Activated naive CD8-positive, alpha-beta T cell treated with anti-CD3 and anti-CD28 coated beads, Interleukin-2, amount 10 ng/mL, durations not matched to agents 7 days and 5 days (primary cell): ENCODE measurements at places on chromosomes 2 and 18. TPM values are rescaled to one million over a fixed set of nuclear protein-coding genes. Genes with fewer than 3 reads are reported as not detected.

- H3K4me1 ChIP-seq: no peaks in the 10 kb centered on the region
- H3K4me3 ChIP-seq: no peak overlapping the region
- no peak overlapping the region for H3K27ac ChIP-seq
- H3K27me3 ChIP-seq: no peaks in the 10 kb centered on the region
- no peak for DNase-seq
Measured at GRCh38 chr18:68854786-68855391, 57.0 kb downstream of the CCDC102B start.

- no peak overlapping the region for H3K4me3 ChIP-seq
- DNase-seq: no peak
- H3K27me3 ChIP-seq: no peaks in the 10 kb centered on the region
- no peaks in the 10 kb centered on the region for H3K36me3 ChIP-seq
- no peak overlapping the region for H3K27ac ChIP-seq
- H3K4me1 ChIP-seq: no peaks in the 10 kb centered on the region
Measured at GRCh38 chr18:58096658-58097057, 52.6 kb downstream of the NEDD4L start.

Gene UGT1A6
- total RNA-seq: not detected

GRCh38 chr2:136022396-136023146 lies 37.1 kb upstream of the DARS1 start:
- peak overlapping the region; percentile 1 for H3K27ac ChIP-seq
- peaks cover 2% of the 10 kb centered on the region for H3K36me3 ChIP-seq
- peaks cover 5% of the 10 kb centered on the region for H3K4me1 ChIP-seq
- peaks cover 7% of the 10 kb centered on the region for H3K27me3 ChIP-seq

GRCh38 chr2:188598551-188598950 lies 306.9 kb downstream of the GULP1 start:
- H3K27ac ChIP-seq: no peak overlapping the region
- no peaks in the 10 kb centered on the region for H3K27me3 ChIP-seq
- H3K36me3 ChIP-seq: no peaks in the 10 kb centered on the region
- no peak overlapping the region for H3K4me3 ChIP-seq
- H3K4me1 ChIP-seq: no peaks in the 10 kb centered on the region
- no peak for DNase-seq

Gene APOB
- not detected for total RNA-seq

GRCh38 chr2:239465017-239466001 lies 64.5 kb upstream of the HDAC4 start:
- no peak for DNase-seq
- H3K27me3 ChIP-seq: no peaks in the 10 kb centered on the region
- no peak overlapping the region for H3K4me3 ChIP-seq
- no peak overlapping the region for H3K27ac ChIP-seq
- H3K4me1 ChIP-seq: no peaks in the 10 kb centered on the region

- H3K4me1 ChIP-seq: peaks cover 14% of the 10 kb centered on the region
- H3K4me3 ChIP-seq: no peak overlapping the region
- H3K27me3 ChIP-seq: no peaks in the 10 kb centered on the region
- H3K36me3 ChIP-seq: peaks cover 13% of the 10 kb centered on the region
Measured at GRCh38 chr18:79203017-79203605, 133.9 kb downstream of the ATP9B start.

- H3K4me1 ChIP-seq: no peaks in the 10 kb centered on the region
- H3K36me3 ChIP-seq: peaks cover 14% of the 10 kb centered on the region
- no peak for DNase-seq
- no peak overlapping the region for H3K4me3 ChIP-seq
- H3K27me3 ChIP-seq: no peaks in the 10 kb centered on the region
- no peak overlapping the region for H3K27ac ChIP-seq
Measured at GRCh38 chr18:12333506-12334290, 25.7 kb downstream of the TUBB6 start.

GRCh38 chr18:10017043-10017442 lies 103.2 kb downstream of the VAPA start:
- H3K27me3 ChIP-seq: peaks cover 4% of the 10 kb centered on the region
- H3K27ac ChIP-seq: no peak overlapping the region
- no peak for DNase-seq
- no peak overlapping the region for H3K4me3 ChIP-seq
- peaks cover 7% of the 10 kb centered on the region for H3K4me1 ChIP-seq

GRCh38 chr2:69241093-69241492 lies 145.9 kb downstream of the GFPT1 start:
- H3K27ac ChIP-seq: no peak overlapping the region
- no peak overlapping the region for H3K4me3 ChIP-seq
- peaks cover 3% of the 10 kb centered on the region for H3K4me1 ChIP-seq
- no peak for DNase-seq

DNA sequence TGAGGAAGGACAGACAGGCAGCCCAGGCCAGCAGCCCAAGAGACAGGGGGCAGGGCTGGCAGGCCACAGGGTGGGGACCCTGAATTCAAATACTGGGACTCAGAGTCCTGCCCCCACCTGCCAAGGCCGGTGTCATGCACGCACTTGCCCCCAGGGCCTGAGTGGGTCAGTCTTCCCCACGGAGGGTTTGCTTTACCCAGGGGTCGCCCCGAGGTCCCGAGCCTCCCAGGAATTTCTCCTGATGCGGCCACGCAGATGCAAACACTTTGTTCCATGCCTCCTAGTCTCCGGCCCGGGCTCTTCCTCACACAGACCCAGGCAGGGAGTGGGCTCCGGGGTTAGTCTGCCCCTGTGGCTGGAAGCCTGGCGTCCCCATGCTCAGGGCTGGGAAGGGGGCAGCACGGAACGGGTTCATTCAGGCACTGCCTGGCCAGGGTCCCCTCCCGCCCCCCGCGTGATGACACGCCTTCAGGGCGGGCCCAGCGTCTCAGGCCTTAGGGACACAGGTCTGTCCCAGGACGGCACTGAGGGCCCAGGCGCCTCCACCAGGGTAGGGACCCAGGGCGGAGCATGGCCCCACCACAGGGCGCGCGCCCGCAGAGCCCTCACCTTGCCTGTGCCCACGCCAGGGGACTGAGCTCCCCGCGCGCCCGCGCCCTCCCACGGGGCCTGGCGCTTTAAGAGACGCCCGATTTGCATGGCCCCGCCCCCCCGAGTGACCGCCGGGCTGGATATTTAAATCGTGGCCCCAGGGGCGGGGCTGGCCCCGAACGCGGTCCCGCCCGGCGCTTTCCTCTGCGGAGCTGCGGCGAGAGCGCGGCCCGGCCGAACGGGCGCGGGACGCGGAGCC lies at the start of gene SNED1:
SNED1 (plus strand) TSS at position 763 of the 850 bp plus-strand sequence. CDS start 220 bp downstream, outside the sequence.
- H3K4me1 ChIP-seq: peaks cover 3% of the 10 kb centered on the region
- peak; percentile 81 for DNase-seq
- H3K27me3 ChIP-seq: peaks cover 12% of the 10 kb centered on the region
- H3K4me3 ChIP-seq: no peak within 1 kb of the TSS

- H3K27ac ChIP-seq: no peak overlapping the region
- no peak overlapping the region for H3K4me3 ChIP-seq
- H3K4me1 ChIP-seq: peaks cover under 1% of the 10 kb centered on the region
Measured at GRCh38 chr2:75079575-75079974, 119.7 kb downstream of the TACR1 start.

Gene CNRIP1
- total RNA-seq: not detected

DNA sequence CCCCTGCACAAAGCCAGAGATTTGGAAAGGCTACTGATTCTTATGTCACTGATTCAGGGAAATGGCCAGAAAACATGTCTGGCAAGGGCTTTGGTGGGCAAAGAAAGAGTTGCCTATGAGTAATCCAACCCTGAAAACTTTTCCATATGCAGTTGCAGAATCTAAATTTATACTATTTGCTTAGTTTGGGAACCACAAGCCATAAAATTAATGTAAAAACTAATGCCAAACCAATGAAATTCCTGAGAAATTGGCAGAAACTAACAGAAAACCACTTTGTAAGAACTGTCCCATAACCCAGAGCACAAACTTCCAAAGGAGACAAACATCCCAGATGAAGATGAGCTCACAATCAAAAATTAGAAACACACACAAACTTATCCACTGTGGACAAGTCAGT lies 48.8 kb downstream of the TCF4 start:
- H3K4me3 ChIP-seq: no peak overlapping the region
- H3K27ac ChIP-seq: no peak overlapping the region
- H3K36me3 ChIP-seq: no peaks in the 10 kb centered on the region
- H3K27me3 ChIP-seq: peaks cover 6% of the 10 kb centered on the region
- no peaks in the 10 kb centered on the region for H3K4me1 ChIP-seq

DNA sequence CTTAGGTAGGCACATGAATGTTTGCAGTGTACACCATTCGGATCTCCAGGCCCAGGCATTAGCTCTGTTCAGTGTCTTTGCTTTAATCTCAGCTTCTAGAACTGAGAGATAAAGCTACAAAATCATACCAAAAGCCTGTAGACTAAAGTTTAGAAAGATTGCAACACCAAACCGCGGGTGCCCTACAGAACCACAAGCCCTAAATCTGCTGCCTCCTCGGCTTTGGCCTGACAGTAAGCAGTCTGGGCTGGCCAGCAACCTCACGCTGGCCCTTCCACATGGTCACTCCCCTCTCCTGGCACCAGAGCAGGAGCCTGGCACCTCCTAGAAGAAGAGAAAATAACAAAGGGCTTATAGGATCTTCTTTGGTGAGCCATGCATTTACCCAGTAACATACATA lies 8.9 kb upstream of the OSR1 start:
- no peak overlapping the region for H3K27ac ChIP-seq
- no peak for DNase-seq
- H3K4me3 ChIP-seq: no peak overlapping the region
- no peaks in the 10 kb centered on the region for H3K36me3 ChIP-seq
- peaks cover 65% of the 10 kb centered on the region for H3K27me3 ChIP-seq

- DNase-seq: no peak
- no peaks in the 10 kb centered on the region for H3K4me1 ChIP-seq
Measured at GRCh38 chr2:1731447-1731962, 12.8 kb downstream of the PXDN start.

GRCh38 chr2:207334301-207334623 lies 168.5 kb upstream of the KLF7 start:
- no peak overlapping the region for H3K4me3 ChIP-seq
- H3K4me1 ChIP-seq: peaks cover 44% of the 10 kb centered on the region
- peaks cover 1% of the 10 kb centered on the region for H3K36me3 ChIP-seq
- H3K27me3 ChIP-seq: no peaks in the 10 kb centered on the region
- DNase-seq: no peak

- no peak for DNase-seq
- no peak overlapping the region for H3K4me3 ChIP-seq
- H3K36me3 ChIP-seq: no peaks in the 10 kb centered on the region
- H3K4me1 ChIP-seq: no peaks in the 10 kb centered on the region
Measured at GRCh38 chr2:18332477-18332876, 228.0 kb downstream of the RDH14 start.

Gene PLB1
- total RNA-seq: 0.30 TPM

Gene AQP12B
- not detected for total RNA-seq

Gene RBFA
- total RNA-seq: 22.1 TPM

- DNase-seq: no peak
- no peak overlapping the region for H3K27ac ChIP-seq
- H3K36me3 ChIP-seq: peaks cover 57% of the 10 kb centered on the region
Measured at GRCh38 chr2:8799004-8799403, 38.4 kb downstream of the KIDINS220 start.

Gene C2orf78
- total RNA-seq: not detected

- H3K4me3 ChIP-seq: peak overlapping the region; percentile 37
- peaks cover 34% of the 10 kb centered on the region for H3K4me1 ChIP-seq
- H3K27ac ChIP-seq: peak overlapping the region; percentile 74
- no peak for DNase-seq
- no peaks in the 10 kb centered on the region for H3K36me3 ChIP-seq
- H3K27me3 ChIP-seq: no peaks in the 10 kb centered on the region
Measured at GRCh38 chr2:134411279-134411827, 157.5 kb downstream of the MGAT5 start.

Gene ATP6V1B1
- total RNA-seq: not detected

DNA sequence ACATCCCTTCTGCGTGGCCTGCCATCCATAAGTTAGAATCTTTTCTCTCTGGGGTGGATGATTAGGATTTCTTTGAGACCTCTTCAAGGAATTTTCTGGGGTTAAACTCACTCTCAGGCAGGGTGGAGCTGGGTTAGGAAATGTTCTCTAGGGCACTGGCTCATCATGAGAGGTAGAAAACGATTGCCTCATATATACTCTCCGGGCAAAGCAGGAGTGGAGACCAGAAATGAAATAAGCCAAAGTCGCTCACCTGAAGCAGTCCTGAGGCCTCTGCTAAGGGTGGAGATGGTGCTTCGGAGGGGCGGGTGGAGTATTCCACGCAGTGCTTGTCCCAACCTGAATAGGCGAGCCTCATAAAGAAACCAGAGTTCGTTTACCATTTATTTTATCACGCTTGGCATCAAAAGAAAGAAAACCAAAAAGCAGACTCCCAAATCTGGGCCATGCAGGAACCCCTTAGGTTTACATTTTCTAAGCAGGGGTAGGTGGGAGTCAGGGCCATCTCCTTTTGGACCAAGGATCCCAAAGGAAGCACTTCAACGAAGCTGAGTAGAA lies 249.3 kb upstream of the MEIS1 start:
- no peaks in the 10 kb centered on the region for H3K4me1 ChIP-seq
- no peak overlapping the region for H3K4me3 ChIP-seq
- H3K36me3 ChIP-seq: no peaks in the 10 kb centered on the region

DNA sequence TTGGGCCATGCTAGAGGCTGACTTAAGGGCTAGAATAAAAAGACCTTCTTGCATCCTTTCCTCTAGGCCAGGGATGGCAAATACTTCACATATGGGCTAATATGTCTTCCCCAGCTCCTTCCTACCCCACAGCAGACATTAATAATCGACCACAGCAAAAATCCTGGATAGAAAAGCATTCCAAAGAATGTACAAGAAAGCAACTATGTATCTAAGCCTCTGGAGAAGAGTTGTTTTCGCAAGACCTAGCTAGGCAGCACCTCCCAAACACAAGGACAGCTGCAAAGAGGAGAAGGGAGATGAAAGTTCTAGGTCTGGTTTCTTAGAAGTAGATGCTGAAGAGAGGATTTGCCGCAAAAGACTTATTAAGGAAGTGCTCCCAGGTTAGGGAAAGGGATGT lies 372.6 kb downstream of the SLC4A3 start:
- no peaks in the 10 kb centered on the region for H3K4me1 ChIP-seq
- H3K4me3 ChIP-seq: no peak overlapping the region
- no peaks in the 10 kb centered on the region for H3K36me3 ChIP-seq
- no peak overlapping the region for H3K27ac ChIP-seq
- peaks cover 1% of the 10 kb centered on the region for H3K27me3 ChIP-seq

- no peaks in the 10 kb centered on the region for H3K36me3 ChIP-seq
- no peaks in the 10 kb centered on the region for H3K27me3 ChIP-seq
- H3K4me3 ChIP-seq: no peak overlapping the region
- no peak overlapping the region for H3K27ac ChIP-seq
Measured at GRCh38 chr18:30746224-30746623, 296.3 kb downstream of the DSC3 start.

Gene CDKL4
- total RNA-seq: 1.2 TPM

- DNase-seq: no peak
- H3K27me3 ChIP-seq: no peaks in the 10 kb centered on the region
- H3K4me3 ChIP-seq: no peak overlapping the region
- H3K27ac ChIP-seq: no peak overlapping the region
- H3K36me3 ChIP-seq: no peaks in the 10 kb centered on the region
- no peaks in the 10 kb centered on the region for H3K4me1 ChIP-seq
Measured at GRCh38 chr18:13229001-13229671, 10.6 kb downstream of the LDLRAD4 start.

DNA sequence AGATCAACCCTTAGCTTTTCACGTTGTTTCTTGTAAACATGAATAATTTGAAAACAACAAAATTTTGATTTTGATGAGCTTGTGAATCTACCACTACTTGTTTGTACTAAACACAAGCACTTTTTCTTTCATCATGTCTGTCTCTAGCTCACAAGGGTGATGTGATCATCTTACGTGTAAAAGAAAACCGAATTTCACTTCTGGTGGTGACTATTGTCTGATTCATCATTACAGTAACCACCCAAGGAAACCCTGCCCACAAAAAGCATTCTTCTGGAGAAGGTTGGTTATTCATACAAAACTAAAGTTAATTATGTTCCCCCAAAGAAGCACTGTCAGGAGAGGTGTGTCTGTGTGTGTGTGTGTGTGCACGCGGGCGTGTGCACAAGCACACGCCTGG lies 285.4 kb downstream of the ZNF516 start:
- no peak overlapping the region for H3K4me3 ChIP-seq
- H3K27me3 ChIP-seq: peaks cover 16% of the 10 kb centered on the region
- peaks cover 15% of the 10 kb centered on the region for H3K4me1 ChIP-seq
- no peaks in the 10 kb centered on the region for H3K36me3 ChIP-seq
- H3K27ac ChIP-seq: no peak overlapping the region
